Stimulated activated CD8-positive, alpha-beta memory T cell treated with anti-CD3 and anti-CD28 coated beads, Interleukin-2, amount 100 ng/mL, for 1 hour (primary cell): ENCODE measurements at places on chromosomes 5 and 9.

- no peak for DNase-seq
These were observed 52.6 kb upstream of the TNFAIP8 start for GRCh38 chr5:119302916-119303897.

- no peak for DNase-seq
These were observed 184.9 kb downstream of the SEC61B start for GRCh38 chr9:99406939-99407338.

GRCh38 chr9:118422508-118422907 is 718.3 kb downstream of the TLR4 start:
- DNase-seq: no peak

- DNase-seq: no peak
These were observed 51.4 kb upstream of the CAST start for GRCh38 chr5:96610747-96611146.

GRCh38 chr5:143791848-143792731 is 19.9 kb upstream of the HMHB1 start:
- no peak for DNase-seq

DNA sequence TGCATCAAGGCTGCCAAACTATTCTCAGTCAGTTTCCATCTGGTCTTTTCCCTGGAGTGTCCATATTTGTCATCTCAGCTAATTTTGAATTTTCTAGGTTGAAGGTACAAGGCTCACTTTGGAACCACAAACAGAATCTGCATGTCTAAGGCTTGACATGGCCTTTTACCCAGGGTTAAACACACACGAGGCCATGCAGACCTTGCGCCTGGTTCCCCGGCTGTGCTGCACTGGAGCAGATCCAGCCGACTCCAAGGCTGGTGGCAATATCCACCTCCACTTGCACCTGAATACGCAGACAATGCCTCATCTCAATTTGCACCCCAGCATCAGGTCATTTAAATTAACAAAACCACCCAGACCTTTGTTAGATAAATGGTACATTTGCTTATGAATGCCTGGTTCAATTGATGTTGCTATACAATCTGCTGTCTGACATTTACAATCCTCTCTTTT is 276.2 kb downstream of the HSPA4 start:
- no peak for DNase-seq

DNA sequence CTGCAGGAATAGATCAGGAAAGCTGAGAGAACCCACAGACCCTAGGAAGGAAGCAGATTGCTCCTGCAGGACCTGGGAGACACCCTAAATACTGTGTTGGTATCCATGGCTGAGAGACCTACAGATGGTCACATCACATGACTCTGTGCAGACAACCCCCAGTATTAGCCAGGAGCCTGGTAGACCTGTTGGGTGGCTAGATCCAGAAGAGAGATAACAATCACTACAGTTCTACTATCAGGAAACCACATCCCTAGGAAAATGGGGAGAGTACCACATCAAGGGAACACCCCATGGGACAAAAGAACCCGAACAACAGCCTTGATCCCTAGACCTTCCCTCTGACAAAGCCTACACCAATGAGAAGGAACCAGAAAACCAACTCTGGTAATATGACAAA is 24.2 kb upstream of the MELK start:
- no peak for DNase-seq

- no peak for DNase-seq
These were observed 2.7 kb upstream of the PLGRKT start for GRCh38 chr9:5440426-5440825.
